ENCODE measurements at places on chromosomes 7 and 10.

DNA sequence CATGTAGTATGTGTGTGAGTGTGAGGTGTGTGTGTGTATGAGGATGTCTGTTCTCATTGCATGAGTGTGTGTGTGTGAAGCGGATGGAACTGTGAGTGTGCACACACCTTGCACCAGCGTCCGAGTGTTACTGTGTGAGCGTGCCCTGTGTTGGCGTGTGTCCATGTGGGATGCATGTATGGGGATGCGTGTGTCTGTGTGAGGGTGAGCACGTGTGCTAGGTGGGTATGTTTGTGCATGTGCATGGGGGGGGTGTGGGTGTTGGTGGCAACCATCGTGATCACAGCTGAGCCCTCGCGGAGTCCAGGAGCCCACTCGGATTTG lies 6.4 kb downstream of the KNDC1 start:
- no peak for DNase-seq

- DNase-seq = no peak
Observed at GRCh38 chr7:47191876-47192291, 390.0 kb downstream of the TNS3 start.

GRCh38 chr7:157788573-157788972 lies 451.8 kb downstream of the DNAJB6 start:
- no peak for DNase-seq

GRCh38 chr10:117107238-117107637 lies 30.8 kb downstream of the VAX1 start:
- no peak for DNase-seq

- no peak for DNase-seq
Observed at GRCh38 chr7:139992353-139993044, 70.3 kb downstream of the PARP12 start.

DNA sequence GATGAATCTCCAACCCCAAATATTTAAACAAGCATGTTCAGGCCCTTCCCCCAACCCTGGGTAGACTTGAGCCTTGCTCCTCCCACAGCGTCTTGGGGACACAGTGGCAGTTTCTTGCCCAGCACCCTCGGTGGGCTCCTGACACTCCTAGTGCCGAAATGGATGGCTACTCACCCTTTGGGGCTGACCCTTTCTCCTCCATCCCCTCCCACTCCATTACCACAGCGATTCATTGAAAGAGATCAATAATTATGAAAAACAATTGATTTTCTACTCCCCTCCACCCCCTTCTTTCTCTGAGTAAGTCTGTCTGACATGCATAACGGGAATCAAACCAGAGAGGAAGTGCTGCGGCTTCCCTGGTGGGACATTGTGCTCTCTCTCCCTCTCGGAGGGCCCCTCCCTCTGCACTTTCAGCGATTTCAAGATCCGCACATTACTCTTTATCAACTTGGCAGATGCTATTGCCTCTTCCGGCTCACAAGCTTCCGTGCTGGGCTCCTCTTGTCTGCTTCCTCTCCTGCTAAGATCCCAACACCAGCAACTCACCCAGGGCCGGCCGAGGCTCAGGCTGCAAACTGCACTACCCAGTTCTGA lies 79.0 kb upstream of the PLXNA4 start:
- no peak for DNase-seq

- no peak for DNase-seq
Observed at GRCh38 chr7:117827862-117828261, 45.4 kb downstream of the CTTNBP2 start.

DNA sequence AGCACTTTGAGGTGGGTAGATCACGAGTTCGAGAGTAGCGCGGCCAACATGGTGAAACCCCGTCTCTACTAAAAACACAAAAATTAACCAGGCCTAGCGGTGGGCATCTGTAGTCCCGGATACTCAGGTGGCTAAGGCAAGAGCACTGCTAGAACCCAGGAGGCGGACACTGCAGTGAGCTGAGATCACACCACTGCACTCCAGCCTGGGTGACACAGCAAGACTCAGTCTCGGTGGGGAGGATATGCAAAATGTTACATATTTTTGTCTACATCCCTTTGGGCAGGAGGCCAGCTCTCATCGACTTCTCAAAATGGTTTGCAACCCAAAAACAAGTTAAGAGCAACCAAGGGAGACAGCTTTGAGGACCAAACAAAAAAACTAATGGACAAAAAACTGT lies 8.2 kb downstream of the ATE1 start:
- DNase-seq = no peak

- DNase-seq = no peak
Observed at GRCh38 chr10:106513352-106513771, 651.1 kb downstream of the SORCS1 start.
